ENCODE measurements at places on chromosomes 7 and 10.

- DNase-seq = no peak
These were observed 114.8 kb downstream of the SH3PXD2A start for GRCh38 chr10:103740611-103741010.

DNA sequence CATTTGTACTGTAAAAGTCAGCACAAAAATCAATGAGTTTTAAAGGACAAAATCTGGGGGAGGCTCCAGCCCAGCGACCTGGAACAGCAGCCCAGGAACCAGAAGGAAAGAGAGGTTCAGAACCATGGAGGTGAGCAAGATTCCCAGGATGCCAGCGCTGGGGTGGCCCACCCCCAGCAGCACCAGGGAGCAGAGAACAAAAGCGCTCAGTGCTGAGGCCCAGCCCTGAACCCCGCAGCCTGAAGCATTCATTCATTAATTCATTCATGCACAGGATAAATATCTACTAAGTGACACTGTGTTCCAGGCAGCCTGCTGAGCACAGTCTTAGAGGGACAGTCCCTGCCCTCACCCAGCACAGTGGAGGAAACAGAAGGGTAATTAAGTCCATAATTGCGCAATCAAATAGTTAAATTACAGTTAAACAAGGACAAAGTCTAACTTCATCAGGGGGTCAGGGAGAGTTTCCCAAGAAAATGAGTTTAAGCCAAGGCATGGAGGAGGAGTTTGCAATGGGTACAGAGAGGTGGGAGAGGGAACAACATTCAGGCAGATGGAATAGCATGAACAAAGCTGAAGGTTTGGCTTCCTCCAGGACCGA lies 202.3 kb downstream of the GRID1 start:
- DNase-seq = no peak

GRCh38 chr7:39681887-39682441 lies 58.6 kb downstream of the RALA start:
- no peak for DNase-seq

DNA sequence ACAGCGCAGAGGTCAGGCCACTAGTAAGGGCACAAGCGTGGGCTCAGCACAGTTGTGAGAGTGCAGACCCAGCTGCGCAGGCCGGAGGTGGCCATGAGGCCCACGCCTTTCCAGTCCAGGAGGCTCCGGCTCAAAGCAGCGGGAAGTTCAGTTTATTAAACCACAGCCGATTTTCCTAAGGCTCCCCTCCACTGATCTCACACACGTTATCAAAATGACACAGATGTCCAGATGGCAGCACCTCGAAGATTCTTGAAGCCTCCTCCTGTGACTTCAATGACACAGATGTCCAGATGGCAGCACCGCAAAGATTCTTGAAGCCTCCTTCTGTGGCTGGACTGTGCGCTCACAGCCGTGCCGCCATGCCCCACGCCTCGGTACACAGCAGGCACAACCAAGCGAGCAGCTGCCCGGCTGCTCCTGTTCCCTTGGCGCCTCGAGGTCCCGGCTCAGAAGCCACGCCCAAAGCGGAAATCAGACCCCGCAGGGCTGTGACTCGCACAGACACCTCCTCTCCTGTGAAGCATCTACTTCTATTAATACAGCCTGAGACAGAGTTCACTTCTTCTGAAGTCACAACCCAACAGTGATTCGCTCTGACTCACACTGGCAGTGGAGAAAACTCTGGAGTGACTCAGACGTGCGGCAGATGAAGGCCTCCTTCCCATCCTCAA lies 122.7 kb downstream of the MAD1L1 start:
- peak; percentile 83 for DNase-seq

DNA sequence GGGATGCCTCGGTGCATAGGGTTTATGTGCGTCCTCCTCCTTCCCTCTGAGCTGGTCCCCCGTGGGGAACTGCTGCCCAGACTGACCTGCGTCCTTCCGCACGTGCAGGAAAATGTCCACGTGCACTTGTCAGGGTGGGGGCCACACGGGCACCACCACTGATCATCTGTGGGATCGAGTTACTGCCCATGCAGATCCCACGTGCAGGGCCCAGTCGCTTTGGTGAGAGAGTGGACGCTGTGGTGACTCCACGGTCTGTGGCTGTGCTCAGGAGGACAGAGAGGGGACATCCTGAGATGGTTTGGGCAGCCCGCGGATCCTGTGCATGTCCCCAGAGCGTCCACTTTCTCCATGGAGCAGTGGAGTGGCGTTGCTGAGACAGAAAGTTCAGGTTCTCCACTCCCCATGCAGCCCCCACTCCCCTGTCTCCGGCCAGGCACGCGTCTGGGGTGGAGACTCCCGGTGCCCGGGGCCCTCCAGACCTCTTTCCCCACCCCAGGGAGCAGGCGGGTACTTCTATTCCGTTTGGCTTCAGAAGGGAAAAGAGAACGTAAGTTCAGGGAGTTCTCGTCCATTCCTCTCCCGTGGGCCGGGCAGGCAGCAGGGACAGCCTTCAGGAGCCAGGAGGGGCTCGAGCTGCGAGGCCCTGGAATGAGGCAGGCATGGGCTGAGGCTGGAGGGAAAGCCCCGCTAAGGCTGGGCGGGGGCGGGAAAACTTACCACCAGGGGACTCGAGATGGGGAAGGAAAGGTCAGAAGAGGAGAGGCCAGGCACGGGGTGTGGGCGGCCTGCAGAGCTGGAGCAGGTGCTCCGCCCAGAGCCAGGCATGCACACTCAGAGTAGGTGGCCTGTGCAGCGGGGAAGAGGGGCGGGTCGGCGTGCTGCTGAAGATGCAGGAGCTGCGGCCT lies 59.9 kb downstream of the EGFR start:
- no peak for DNase-seq

Measured in NCI-H460 (cell line).